Activated CD4-positive, alpha-beta T cell treated with anti-CD3 and anti-CD28 coated beads, Interleukin-2, amount 10 ng/mL, durations not matched to agents 24 days and 14 days (primary cell): ENCODE measurements at places on chromosomes 16 and 17. TPM values are rescaled to one million over a fixed set of nuclear protein-coding genes. Genes with fewer than 3 reads are reported as not detected.

Gene KCNH4
- 1.6 and 2.3 TPM in 2 replicates for total RNA-seq

DNA sequence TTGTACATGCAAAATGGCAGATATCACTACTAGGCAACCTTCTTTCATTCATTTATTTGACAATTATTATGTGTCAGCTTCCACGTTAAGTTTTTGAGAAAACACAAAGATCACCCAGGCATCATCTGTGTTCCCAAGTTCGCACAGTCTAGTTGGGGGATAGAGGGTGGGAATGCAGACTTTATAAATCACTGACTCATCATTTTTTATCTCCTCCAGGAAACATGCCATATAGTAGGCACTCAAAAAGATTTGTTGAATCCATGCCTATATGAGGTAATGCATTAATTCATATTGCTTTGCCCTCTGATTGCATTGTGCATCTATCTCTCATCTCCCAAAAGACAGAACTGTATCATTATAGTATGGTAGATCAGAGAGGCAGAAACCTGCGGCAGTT lies 196.8 kb upstream of the TOX3 start:
- no peak overlapping the region for H3K27ac ChIP-seq
- no peaks in the 10 kb centered on the region for H3K36me3 ChIP-seq
- H3K4me1 ChIP-seq, result no peaks in the 10 kb centered on the region
- no peak overlapping the region for H3K4me3 ChIP-seq

GRCh38 chr16:81891736-81892364 lies 112.8 kb downstream of the PLCG2 start:
- H3K4me3 ChIP-seq, result no peak overlapping the region
- H3K36me3 ChIP-seq, result no peaks in the 10 kb centered on the region
- no peaks in the 10 kb centered on the region for H3K4me1 ChIP-seq
- H3K27ac ChIP-seq, result no peak overlapping the region

DNA sequence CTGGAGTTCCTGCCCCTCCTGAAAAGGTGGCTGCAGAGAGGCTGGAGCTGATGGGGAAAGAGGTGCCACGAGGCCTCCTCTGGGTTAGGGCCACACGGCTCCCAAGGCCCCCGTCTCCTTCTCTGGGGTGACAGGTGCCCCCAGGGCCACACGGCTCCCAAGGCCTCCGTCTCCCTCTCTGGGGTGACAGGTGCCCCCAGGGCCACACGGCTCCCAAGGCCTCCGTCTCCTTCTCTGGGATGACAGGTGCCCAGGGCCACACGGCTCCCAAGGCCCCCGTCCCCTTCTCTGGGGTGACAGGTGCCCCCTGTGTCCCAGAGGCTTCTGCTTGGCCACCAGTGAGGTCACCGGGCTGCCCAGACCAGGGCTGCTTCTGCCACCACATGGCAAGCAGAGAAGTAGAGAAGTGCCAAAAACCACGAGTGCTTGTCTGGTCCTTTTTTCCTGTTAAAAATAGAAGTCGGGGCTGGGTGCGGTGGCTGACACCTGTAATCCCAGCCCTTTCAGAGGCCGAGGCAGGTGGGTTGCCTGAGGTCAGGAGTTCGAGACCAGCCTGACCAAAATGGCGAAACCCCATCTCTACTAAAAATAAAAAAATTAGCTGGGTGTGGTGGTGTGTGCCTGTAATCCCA lies 4.1 kb downstream of the CAPN15 start:
- no peak for DNase-seq
- H3K36me3 ChIP-seq, result peaks cover 7% of the 10 kb centered on the region
- no peak overlapping the region for H3K4me3 ChIP-seq
- peaks cover 10% of the 10 kb centered on the region for H3K4me1 ChIP-seq
- no peaks in the 10 kb centered on the region for H3K27me3 ChIP-seq

- no peak overlapping the region for H3K4me3 ChIP-seq
- no peak overlapping the region for H3K27ac ChIP-seq
- H3K27me3 ChIP-seq, result peaks cover 18% of the 10 kb centered on the region
- no peak for DNase-seq
- no peaks in the 10 kb centered on the region for H3K36me3 ChIP-seq
These were observed 163.9 kb downstream of the SPECC1 start for GRCh38 chr17:20173091-20173490.
